ENCODE measurements at places on chromosomes 2 and 18.

GRCh38 chr2:191574232-191574631, 103.7 kb upstream of the NABP1 start:
- DNase-seq = no peak

- no peak for DNase-seq
These were observed 119.5 kb upstream of the PARD3B start for GRCh38 chr2:204425821-204426220.

DNA sequence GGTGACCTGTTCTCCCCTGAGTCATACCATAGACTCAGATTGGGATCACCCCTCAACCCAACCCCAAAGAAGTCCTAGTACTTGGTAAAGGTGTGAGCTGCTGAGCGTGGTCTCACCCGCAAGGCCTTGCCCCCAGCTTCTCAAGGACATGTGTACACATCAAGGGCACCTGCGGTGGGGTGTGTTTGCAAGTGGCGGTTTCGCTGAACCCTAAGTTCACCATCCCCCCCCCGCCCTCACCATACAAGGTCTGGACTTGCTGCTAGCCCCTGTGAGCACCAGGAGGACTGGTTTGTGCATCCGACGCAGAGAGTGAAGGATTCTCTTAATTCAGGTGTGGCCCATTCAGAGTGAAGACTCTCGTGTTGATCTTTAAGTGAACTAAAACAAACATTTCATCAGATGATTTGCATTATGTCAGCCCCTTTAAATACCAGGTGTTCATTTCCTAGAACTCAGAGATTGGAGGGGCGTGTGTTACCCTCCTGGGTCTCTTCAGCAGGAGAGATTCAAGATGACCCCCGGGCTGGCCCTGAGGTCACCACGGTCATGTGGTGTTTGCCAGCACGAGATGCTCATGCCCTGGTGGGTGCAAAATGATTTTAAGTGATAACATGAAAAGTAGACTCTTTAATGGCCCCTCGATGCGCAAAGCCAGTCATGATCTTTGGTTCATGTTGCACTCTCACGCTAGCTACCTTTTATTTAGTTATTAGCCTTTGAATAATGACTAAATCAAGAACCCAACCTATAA, 27.8 kb downstream of the MTERF4 start:
- no peak for DNase-seq

GRCh38 chr2:64711252-64711800, 57.6 kb upstream of the SERTAD2 start:
- DNase-seq = no peak

DNA sequence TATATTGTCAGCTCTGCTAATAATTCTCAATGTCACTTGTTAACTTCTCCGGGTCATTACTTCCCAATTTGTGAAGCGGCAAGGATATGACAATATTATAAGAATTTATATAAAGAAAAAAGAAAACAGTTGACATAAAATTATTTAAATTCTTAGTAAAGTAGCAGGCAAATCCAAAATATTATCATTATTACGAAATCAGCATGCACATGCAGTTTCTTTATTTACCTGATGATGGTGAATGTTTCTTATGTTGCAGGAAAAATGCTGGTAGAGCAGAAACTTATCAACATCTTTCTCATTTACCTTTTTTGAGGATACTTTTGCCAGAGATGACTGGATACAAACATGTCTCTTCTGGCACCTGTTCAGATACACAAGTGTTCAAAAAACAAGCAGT, 38.1 kb downstream of the SRBD1 start:
- no peak for DNase-seq

- DNase-seq = no peak
These were observed 26.2 kb downstream of the ATAD2B start for GRCh38 chr2:23900541-23901322.

- no peak for DNase-seq
These were observed 101.5 kb downstream of the CDH7 start for GRCh38 chr18:65852273-65852672.

- DNase-seq = no peak
These were observed 8.7 kb upstream of the DSG2 start for GRCh38 chr18:31489311-31489710.

DNA sequence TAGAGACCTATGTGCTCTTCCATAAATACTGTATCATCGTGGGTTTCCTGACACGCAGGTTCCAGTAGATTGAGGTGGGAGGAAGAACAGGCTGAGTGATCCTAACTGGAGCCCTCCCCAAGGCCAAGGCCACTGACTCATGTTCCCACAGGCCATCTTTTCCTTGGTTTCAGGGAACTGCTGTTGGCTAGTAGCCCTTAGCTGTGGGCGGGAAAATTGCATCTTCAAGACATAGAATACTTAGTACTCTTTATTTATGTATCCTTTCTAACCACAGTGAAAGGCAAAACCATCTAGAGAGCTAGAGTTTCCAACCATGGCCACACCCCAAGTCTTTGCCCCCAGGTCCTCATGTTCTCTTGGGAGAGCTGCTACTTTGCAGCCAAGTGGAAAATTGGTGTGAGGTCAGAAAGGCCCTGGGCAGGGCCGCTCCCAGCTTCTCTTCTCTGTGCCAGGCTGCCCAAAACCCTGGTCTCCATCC, 55.9 kb downstream of the COPS8 start:
- no peak for DNase-seq

GRCh38 chr2:24489465-24490180, 1.4 kb upstream of the NCOA1 start:
- DNase-seq = no peak

GRCh38 chr2:161063157-161063945, 96.9 kb upstream of the TANK start:
- DNase-seq = peak; percentile 39

DNA sequence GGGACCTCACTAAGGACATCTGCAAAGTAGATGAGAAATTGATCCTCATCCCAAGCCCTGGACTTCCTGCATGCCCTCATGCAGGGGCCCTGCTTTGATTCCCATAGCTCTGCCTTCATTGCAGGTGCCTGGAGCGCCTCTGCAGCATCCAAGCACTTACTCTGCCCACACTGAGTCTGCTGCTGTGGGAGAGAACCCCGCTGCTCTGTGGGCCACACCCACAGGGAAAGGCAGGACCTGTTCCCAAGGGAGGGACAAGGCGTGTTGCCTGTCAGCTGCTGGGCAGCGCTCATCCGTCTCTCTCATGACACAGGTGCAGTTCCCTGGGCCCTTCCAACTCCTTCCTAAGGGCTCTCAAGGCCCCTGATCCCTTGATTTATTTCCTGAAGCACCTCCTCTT, 266.8 kb upstream of the SMIM21 start:
- no peak for DNase-seq

- no peak for DNase-seq
These were observed 10.0 kb upstream of the CELF4 start for GRCh38 chr18:37575646-37576045.

DNA sequence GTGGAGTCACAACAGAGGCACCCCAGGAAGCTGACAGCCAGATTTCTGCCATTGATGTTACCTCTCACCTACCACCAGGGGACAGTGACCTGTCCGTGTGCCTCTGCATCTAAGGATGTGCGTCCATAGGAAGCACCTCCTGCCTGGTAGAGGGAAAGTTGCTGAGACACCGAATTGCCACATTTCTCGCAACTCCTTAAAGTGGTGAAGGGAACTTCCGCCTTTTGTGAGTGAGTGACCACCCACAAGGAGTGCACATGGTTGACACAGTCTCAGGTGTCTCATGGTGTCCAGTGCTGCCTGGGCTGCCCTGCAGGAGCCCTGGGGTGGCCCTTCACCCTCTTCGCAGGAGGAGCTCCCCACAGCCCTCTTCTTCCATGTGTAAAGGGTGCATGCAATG, 201.8 kb downstream of the GBX2 start:
- no peak for DNase-seq

DNA sequence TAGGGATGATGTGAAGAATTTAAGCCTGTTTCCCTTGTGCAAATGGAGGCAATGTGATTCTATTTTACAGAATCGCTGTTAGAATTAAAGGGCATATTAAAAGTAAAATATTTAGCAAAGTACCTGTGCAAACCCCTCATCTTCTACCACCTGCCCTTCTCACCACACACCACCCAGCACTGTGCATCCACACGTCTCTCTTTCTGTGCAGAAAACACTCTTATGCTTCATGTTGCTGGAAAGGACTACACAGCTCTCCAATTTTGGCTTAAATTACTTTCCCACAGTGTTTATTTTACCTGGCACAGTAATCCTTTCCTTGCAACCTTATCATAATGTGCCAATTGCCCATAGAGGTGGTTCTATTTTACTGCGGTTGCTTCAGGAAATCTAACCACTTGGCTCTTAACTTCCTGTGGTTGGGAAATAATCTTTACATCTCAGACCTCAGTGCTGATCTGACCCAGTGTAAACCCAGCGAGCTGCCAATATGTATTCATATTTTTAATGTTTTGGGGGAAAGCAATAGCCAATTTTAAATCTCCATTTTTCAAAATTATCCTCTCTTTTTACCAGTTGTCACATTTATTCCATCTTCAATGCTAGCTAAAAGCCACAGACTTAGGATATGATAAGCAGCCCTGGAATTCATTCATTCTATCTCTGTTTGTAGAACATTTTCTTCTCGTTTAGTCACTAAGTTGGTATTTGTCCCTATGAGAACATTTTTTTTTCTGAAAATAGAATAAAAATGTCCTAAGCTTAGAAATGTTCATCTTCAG, 250.9 kb downstream of the DSEL start:
- DNase-seq = no peak

- no peak for DNase-seq
These were observed 434.1 kb upstream of the HS6ST1 start for GRCh38 chr2:128752691-128753263.

DNA sequence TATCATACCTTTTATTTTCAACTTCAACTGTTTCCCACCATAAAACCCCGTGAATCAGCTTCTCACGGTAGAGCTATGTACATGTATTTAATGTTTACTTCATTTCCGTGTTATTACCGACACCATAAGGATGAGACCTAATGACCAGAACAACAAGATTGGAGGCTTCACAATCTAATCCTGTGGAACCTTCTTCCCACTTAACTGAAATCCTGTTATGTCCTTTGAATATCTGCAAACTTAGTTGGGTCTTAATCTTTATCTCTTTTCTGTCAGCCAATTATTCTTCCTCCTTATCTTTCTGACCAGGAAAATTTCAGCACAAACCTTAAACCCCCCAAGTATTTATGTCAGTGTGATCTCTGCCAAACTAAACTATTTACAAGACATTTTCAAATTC, 214.4 kb downstream of the TMX3 start:
- DNase-seq = no peak

DNA sequence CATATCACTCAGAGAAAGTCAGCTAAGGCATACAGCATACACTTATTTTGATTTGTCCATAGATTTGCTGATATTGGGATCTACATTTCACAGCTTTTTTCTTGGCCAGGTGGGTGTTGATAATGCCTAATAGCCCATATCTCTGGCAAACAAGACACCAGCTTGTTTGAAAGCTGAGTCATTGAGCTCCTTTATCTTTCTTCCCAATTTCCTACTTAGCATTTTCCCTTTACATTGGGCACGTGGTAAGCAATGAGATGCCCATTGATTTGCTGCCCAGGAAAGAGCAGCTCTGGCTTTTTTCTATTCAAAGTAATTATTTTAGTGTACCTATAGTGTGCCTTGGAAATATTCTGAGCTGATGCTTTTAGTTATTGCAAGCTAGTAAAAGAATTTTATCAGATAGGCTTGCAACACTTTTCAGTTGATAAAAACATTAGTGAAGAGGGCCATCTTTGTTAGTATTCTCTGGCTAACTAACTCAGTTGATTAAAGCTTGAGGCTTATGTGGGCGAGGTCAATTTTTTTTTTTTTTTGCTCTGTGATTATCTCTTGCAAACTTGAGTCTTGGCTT, 79.6 kb downstream of the OSBPL6 start:
- no peak for DNase-seq

GRCh38 chr2:1744446-1745170, at the start of gene PXDN:
PXDN (minus strand) TSS chr2:1744515; CDS start chr2:1744455, 60 bp downstream.
- no peak for DNase-seq

DNA sequence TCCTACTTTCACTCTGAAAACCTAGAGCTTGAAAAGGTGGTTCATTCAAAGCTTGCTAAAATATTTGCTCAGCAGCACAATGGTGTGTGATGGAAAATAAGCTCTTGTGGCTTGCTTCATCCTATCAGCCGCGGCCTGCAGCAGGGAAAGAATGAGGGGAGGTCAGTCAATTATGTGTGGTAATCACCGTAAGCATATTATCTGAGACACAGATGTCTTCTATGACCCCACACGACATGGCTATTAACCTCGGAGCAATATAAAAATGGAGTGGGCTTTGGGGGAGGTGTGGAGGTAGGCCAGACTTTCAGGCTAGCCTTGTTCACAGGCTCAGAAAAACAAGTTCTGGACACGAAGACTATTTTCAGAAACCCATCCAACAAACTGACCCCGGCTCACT, 98.4 kb upstream of the SIX3 start:
- DNase-seq = no peak

GRCh38 chr2:240567872-240568677, at the start of gene RNPEPL1:
RNPEPL1 (plus strand) TSS chr2:240568484; CDS start chr2:240568587, 103 bp downstream.
- no peak for DNase-seq

DNA sequence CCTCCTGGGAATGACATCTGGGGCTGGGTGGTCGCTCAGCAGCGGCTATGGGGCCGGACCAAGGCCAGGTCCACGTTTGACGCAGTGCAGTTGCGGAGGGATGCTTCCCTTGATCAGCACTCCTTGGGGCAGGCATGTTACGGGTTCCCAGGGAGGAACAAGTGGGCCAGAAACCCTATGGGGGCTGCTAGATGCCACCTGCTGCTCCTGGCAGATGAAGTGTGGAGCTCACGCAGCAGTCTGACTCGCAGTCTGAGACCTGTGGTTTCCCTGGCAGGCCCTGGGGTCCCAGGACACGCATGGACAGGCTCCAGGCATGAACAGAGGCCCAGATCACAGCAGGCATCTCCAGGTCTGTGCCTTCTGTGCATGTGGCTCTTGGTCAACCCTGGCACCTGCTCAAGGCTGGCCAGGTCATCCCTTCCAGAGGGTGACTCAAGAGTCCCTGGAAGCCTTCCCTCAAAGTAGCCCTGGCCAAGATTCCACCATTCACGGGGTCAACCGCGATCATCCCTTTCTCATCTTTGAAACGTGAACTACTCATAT, 20.0 kb downstream of the KCNF1 start:
- DNase-seq = no peak

GRCh38 chr2:27431395-27431794, 3.0 kb downstream of the NRBP1 start:
- no peak for DNase-seq

GRCh38 chr18:35183886-35184285, 56.9 kb upstream of the ZNF397 start:
- DNase-seq = no peak

DNA sequence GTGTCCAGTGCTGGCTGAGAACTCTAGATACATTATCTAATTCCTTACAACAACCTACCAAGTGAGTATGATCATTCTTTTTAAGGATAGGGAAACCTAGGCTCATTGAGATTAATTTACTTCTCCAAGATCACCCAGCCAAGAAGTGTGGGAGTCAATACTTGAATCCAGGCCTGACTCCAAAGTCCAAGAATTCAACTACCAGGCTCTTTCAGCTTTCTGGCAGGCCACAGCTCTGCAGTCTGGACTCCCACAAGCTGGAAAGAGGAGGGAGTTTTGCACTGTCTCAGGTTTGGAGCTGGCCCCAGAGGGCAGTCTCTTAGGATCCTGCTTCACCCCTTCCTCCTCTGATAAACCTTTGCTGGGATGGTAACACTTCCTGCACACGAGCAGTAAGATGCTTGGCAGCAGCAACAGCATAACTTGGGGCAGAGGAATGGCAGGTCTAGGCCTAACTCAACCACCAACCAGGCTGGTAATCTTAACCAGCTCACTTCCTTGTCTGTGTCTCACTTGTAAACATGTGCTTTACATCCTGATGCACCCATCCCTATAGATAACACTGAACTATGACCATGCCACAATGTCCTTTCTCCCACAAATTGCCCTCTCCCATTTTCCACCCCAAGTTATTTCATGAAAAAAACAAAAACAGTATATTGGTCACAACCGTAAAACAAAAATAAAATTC, 111.1 kb upstream of the ACAA2 start:
- DNase-seq = no peak

Data from activated T-helper 1 cell treated with anti-CD3 and anti-CD28 coated beads, Interleukin-2, amount 50 U/mL, for 16 hours (primary cell).